ENCODE measurements at places on chromosomes 3 and 15.

GRCh38 chr15:99906793-99907192 lies 173.6 kb upstream of the LYSMD4 start:
- DNase-seq = no peak

DNA sequence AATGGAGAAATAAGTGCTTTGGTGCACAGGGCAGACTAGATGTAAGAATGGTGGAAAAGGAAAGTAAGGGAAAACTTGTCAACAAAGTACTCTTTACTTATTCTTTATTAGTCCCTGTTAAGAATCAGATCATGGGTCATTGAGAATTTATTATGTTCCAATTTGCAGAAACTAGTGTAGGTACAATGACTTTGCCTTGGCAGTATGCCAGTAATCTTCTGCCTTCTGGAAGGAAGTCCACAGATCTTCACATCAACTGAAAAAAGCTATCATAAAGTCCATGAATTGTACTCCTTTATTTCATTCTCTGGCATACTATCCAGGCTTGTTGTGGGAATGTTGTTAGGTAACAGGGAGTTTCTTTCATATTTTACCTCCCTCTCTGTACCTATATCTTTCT lies 88.2 kb upstream of the FLNB start:
- DNase-seq = no peak

DNA sequence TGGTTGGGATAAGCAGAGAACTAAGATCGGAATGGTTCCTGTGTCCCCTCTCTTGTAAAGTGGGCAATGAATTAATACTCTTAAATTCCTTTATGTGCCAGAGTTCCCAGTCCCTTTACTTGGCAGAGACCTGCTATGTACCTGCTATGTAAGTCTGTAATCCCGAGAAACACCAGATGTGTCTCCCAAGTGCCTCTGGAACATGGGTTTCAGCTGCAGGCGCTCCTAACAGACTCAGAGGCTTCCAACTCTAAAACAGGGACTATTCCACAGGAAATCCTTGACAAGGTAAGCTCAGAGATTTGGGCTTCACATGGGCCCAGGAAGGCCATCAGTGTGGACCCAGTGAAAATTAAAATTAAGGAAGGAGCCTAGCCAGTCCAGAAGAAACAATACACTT lies 117.7 kb upstream of the PLCL2 start:
- no peak for DNase-seq

GRCh38 chr3:138455801-138456716 lies 21.6 kb downstream of the ESYT3 start:
- DNase-seq = no peak

- no peak for DNase-seq
Measured at GRCh38 chr3:123696808-123697207, 112.0 kb upstream of the HACD2 start.

DNA sequence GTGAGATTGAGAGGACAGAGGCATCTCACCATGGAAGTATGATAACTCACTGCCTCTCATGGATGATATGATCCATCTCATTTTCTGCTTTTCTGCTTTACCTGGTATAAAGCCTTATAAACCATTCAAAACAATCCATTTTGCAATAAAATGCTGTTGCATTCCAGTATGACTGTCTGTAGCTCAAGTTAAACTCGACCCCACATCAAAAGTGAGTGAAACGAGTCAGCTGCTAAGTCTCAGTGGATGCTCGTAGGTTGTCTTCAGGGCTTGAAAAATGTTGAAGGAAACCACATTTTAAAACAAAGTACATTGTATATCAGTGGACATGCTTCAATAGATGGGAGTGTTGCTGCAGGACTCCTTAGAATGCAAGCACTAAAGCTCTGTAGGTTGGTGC lies 839.0 kb downstream of the TUSC7 start:
- DNase-seq = no peak

- DNase-seq = no peak
Measured at GRCh38 chr3:129409541-129409940, 18.9 kb downstream of the EFCAB12 start.

DNA sequence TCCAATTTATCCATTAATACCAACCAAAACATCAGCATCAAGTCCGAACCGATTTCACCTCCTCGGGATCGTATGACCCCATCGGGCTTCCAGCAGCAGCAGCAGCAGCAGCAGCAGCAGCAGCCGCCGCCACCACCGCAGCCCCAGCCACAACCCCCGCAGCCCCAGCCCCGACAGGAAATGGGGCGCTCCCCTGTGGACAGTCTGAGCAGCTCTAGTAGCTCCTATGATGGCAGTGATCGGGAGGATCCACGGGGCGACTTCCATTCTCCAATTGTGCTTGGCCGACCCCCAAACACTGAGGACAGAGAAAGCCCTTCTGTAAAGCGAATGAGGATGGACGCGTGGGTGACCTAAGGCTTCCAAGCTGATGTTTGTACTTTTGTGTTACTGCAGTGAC lies 20.8 kb downstream of the LYSMD4 start:
- DNase-seq = no peak

DNA sequence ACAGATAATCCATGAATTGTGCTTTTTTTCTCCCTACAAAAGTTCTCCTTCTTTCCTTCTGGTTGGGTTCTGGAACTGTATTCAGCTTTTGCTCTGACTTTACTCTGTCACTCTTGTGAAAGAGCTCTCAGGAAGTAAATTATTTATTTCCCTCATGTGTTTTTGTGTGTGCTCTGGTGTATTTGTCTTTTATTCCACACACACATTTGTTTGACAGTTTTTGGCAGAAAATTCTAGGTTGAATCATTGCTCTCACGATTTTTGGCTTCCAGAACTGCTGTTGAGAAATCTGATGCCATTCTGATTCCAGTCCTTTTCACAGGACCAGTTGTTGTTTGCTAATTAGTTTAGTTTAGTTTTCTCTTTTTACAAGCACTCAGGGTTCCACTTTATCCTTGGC lies 172.8 kb downstream of the PLCH1 start:
- DNase-seq = no peak

DNA sequence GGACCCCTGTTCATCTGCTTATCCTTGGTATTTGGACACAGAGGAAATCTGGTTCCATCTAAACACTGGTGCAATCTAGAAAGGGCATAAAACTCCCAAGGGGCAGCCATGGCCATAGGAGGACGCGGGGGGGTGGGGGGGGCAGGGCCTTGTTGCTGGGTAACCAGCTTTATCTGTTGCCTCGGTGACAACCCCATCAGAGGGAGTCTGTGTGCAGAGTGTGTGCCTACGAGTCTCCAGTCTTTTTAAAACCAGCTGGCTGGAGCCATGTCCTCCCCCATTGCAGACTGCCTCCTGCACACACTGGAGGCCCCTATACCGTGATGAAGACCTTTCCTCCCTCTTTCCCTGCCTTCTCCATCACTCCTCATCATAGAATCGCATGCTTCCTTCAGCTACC lies 26.4 kb upstream of the CORO2B start:
- DNase-seq = no peak

- DNase-seq = no peak
Measured at GRCh38 chr3:62705721-62706120, 169.5 kb downstream of the CADPS start.

DNA sequence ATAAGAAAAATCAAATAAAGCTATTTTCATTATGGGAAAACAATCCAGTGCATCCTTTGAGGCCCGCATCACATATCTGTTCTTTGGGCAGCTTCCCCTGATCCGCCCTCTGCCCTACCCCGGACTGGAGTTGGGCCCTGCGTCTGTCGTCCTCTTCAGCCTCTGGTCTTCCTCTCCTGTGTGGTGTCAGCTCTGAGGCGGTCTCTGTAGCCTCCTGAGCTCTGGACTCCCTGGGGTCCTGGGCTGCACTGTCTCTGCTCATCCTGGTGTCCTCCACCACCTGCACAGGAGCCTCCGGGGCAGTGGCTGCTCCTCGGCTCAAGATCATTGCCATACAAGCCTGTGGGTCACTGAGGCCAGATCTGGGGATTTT lies 7.4 kb upstream of the SNX22 start:
- DNase-seq = no peak

Data from brain pericyte (primary cell).